ENCODE measurements at places on chromosomes 16 and 17.

DNA sequence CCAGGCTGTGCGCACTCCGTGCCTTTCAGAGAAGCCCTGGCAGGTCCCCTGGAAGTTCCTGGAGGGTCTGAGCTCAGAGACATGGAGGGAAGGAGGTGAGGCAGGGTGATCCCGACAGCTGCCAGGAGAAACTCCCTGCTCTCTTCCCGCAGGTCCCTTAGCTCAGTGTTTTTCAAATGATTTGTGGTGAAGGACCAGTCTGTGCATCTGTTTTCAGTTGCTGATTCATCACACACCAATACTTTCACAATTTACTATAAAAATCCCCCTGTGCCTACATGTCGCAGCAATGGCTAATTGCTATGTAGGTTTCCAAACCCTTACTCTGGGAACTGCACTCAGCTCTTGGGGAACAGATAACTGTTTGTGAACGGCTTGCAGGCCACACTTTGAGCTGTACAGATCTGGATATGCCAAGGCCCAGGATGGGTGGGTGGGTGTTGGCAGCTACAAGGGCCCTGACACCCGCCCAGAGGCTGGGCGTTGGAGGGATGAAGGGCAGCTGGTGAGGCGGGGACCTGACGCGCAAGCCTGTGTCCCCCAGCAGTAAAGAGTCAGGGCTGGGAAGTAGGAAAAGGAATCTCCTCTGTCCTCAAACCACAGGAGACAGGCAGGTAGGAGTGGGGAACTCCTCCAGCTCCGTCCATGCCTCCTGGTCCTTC lies 20.5 kb upstream of the EMP2 start:
- no peak for DNase-seq
- no peaks in the 10 kb centered on the region for H3K4me1 ChIP-seq
- no peak overlapping the region for H3K4me3 ChIP-seq

GRCh38 chr16:25052151-25052511 lies 37.0 kb upstream of the ARHGAP17 start:
- no peaks in the 10 kb centered on the region for H3K36me3 ChIP-seq
- H3K27ac ChIP-seq, result no peak overlapping the region

GRCh38 chr16:65958086-65958485 lies 408.4 kb upstream of the CDH5 start:
- no peak overlapping the region for H3K4me3 ChIP-seq
- H3K27ac ChIP-seq, result no peak overlapping the region
- H3K36me3 ChIP-seq, result no peaks in the 10 kb centered on the region
- DNase-seq, result no peak
- H3K4me1 ChIP-seq, result no peaks in the 10 kb centered on the region

DNA sequence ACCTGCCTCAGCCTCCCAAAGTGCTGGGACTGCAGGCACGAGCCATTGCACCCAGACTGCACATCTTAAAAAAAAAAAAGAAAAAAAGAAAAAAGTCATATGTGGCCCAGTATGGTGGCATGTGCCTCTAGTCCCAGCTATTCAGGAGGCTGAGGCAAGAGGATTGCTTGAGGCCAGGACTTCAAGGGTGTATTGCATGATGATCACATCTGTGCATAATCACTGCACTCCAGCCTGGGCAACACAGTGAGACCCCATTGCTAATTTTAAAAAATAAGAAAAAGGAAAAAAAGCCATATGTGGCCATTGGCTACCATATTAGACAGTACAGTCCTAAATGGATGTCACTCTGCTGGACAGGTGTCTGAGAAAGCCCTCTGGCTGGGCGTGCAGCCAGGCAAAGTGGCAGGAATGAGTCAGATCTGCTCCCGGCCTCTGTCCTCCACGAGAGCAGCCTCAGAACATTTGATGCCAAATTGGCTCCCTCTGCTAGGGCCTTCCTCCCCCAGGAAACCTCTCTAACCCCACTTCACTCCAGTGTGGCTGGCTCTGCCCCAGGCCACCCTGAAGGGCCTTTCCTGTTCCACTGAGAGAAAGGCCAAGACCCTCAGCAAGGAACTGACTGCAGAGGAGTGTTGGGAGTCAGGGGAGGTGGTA lies 14.7 kb downstream of the CA7 start:
- no peaks in the 10 kb centered on the region for H3K27me3 ChIP-seq
- DNase-seq, result peak; percentile 63

GRCh38 chr16:12228602-12229499 lies 252.3 kb downstream of the SNX29 start:
- peak; percentile 28 for DNase-seq
- H3K36me3 ChIP-seq, result no peaks in the 10 kb centered on the region
- H3K4me1 ChIP-seq, result peaks cover 3% of the 10 kb centered on the region

- no peaks in the 10 kb centered on the region for H3K36me3 ChIP-seq
- no peak overlapping the region for H3K4me3 ChIP-seq
- no peak for DNase-seq
- peaks cover 74% of the 10 kb centered on the region for H3K4me1 ChIP-seq
- no peaks in the 10 kb centered on the region for H3K27me3 ChIP-seq
Measured at GRCh38 chr16:4293181-4293716, 20.4 kb upstream of the TFAP4 start.

- H3K27ac ChIP-seq, result no peak overlapping the region
- no peak for DNase-seq
- H3K4me3 ChIP-seq, result no peak overlapping the region
Measured at GRCh38 chr16:9039210-9039609, 52.2 kb upstream of the HAPSTR1 start.

DNA sequence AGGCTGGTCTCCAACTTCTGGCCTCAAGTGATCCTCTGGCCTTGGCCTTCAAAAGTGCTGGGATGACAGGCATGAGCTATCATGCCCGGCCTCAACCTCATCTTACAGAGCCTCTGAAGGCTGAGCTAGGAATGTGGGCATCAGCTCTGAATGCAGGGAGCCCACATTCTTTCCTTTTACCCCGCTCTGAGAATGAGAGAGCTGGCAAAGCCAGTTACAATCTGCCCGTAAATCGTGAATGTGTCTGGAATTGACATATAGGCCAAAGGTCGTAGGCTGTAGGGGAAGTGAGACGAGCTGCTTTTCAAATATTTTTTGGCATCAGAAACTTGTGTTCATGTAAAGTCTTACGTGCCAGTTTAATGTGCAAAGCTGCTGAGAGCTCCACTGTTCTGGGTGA lies 4.5 kb downstream of the TMEM238L start:
- 0 out of 2 replicates have a peak, but pooled peaks cover 10% of the 10 kb centered on the region for H3K27me3 ChIP-seq
- DNase-seq, result no peak
- no peaks in the 10 kb centered on the region for H3K4me1 ChIP-seq
- H3K4me3 ChIP-seq, result no peak overlapping the region
- H3K36me3 ChIP-seq, result no peaks in the 10 kb centered on the region

DNA sequence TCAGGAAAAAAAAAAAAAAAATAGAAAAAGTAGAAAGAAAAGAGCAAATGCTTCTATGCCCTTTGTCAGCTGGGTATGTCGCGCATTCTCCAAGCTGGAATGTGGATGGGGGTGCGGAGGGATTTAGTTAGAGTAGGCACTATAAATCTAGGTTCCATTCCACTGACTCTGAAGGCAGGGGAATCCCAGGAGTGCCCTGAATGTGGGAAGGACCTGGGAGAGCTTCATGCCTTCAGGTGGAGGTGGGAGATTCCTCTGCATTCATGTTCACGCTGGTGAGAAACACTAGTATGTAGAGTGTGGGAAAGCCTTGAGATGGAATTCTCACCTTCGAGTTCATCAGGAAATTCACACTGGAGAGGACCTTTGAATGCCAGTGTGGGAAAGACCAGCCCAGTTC lies 12.4 kb downstream of the ZNF232 start:
- H3K4me1 ChIP-seq, result no peaks in the 10 kb centered on the region
- no peak overlapping the region for H3K27ac ChIP-seq
- no peak overlapping the region for H3K4me3 ChIP-seq
- no peak for DNase-seq
- no peaks in the 10 kb centered on the region for H3K36me3 ChIP-seq
- no peaks in the 10 kb centered on the region for H3K27me3 ChIP-seq

DNA sequence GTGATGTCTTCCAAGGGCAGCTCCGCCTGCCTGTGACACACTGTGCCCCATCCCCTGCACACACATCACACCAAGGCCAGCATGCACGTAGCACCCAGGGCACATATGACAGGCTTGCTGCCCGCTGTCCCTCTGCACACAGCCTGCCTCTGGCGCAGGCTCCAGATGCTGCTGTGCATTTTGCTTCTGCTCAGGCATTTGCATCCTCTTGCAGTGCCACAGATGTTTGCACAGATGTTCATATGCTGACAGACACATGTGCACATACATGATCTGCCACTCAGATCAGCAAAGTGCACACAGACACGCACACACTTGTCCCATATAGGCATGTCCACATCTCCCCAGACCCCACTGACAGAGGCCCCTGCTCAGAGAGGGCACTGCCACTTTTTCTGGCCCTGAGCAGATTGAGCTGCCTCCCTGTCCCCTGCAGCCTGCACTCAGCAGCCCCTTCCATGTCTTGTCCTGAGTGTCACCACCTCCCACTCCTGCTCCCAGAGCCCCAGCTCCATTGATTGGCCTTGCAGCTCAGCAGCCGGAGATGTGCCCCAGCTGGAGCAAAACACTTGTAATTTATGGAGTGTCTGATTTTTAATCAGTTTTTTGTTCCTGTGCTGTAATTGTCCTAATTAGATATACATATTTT lies 115.1 kb upstream of the RPL38 start:
- H3K27ac ChIP-seq, result no peak overlapping the region
- no peak for DNase-seq
- H3K36me3 ChIP-seq, result no peaks in the 10 kb centered on the region
- H3K4me1 ChIP-seq, result no peaks in the 10 kb centered on the region
- H3K27me3 ChIP-seq, result peaks cover 18% of the 10 kb centered on the region
- H3K4me3 ChIP-seq, result no peak overlapping the region

GRCh38 chr17:8409966-8410882 lies 12.6 kb upstream of the RNF222 start:
- H3K4me3 ChIP-seq, result no peak overlapping the region
- H3K27ac ChIP-seq, result 0 out of 2 replicates have a peak overlapping the region, but pooled peaks have one; percentile 19
- DNase-seq, result peak; percentile 73
- H3K36me3 ChIP-seq, result no peaks in the 10 kb centered on the region
- no peaks in the 10 kb centered on the region for H3K27me3 ChIP-seq
- peaks cover 41% of the 10 kb centered on the region for H3K4me1 ChIP-seq

DNA sequence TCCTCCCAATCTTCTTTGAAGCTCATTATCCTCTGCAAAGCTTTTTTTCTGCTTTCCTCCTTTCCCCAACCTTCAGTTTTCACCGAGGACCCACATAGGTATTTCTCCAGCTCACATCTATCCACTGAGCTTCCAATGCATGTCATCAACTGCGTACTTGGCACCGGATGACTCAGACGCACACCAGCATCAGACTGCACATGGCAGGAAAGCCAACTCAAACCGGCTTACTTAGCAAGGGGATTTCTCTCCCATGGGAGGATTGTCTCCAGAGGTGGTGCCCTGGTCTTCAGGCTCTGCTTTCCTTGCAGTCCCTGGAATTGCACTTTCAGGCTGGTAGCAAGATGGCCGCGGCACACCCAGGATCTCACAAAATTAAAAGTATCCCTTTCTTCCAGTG lies 1.7 kb upstream of the AKTIP start:
- peaks cover 24% of the 10 kb centered on the region for H3K4me1 ChIP-seq
- H3K36me3 ChIP-seq, result no peaks in the 10 kb centered on the region
- DNase-seq, result no peak

- H3K4me3 ChIP-seq, result peak overlapping the region; percentile 44
- H3K4me1 ChIP-seq, result peaks cover 42% of the 10 kb centered on the region
- no peaks in the 10 kb centered on the region for H3K27me3 ChIP-seq
- H3K36me3 ChIP-seq, result no peaks in the 10 kb centered on the region
- DNase-seq, result peak; percentile 72
Measured at GRCh38 chr16:73020409-73020884, 27.5 kb downstream of the ZFHX3 start.

GRCh38 chr17:14156689-14157088 lies 80.0 kb downstream of the CDRT15 start:
- H3K27ac ChIP-seq, result no peak overlapping the region
- no peaks in the 10 kb centered on the region for H3K27me3 ChIP-seq
- H3K4me1 ChIP-seq, result no peaks in the 10 kb centered on the region
- no peaks in the 10 kb centered on the region for H3K36me3 ChIP-seq

- H3K36me3 ChIP-seq, result peaks cover 19% of the 10 kb centered on the region
- H3K27me3 ChIP-seq, result no peaks in the 10 kb centered on the region
- no peak overlapping the region for H3K4me3 ChIP-seq
- DNase-seq, result no peak
- no peak overlapping the region for H3K27ac ChIP-seq
Measured at GRCh38 chr16:3727806-3728381, 10.6 kb upstream of the TRAP1 start.

- H3K36me3 ChIP-seq, result no peaks in the 10 kb centered on the region
- no peak overlapping the region for H3K4me3 ChIP-seq
- no peak overlapping the region for H3K27ac ChIP-seq
Measured at GRCh38 chr17:66941249-66941648, 23.3 kb upstream of the CACNG4 start.

- no peaks in the 10 kb centered on the region for H3K27me3 ChIP-seq
- no peaks in the 10 kb centered on the region for H3K36me3 ChIP-seq
- H3K4me1 ChIP-seq, result no peaks in the 10 kb centered on the region
- no peak overlapping the region for H3K4me3 ChIP-seq
- no peak overlapping the region for H3K27ac ChIP-seq
- DNase-seq, result no peak
Measured at GRCh38 chr16:80517846-80518245, 22.9 kb upstream of the DYNLRB2 start.

GRCh38 chr17:28857905-28858800 lies 3.3 kb downstream of the ERAL1 start:
- H3K4me1 ChIP-seq, result peaks cover 7% of the 10 kb centered on the region
- H3K27me3 ChIP-seq, result no peaks in the 10 kb centered on the region
- DNase-seq, result no peak
- H3K4me3 ChIP-seq, result no peak overlapping the region
- H3K27ac ChIP-seq, result no peak overlapping the region
- peaks cover 9% of the 10 kb centered on the region for H3K36me3 ChIP-seq

DNA sequence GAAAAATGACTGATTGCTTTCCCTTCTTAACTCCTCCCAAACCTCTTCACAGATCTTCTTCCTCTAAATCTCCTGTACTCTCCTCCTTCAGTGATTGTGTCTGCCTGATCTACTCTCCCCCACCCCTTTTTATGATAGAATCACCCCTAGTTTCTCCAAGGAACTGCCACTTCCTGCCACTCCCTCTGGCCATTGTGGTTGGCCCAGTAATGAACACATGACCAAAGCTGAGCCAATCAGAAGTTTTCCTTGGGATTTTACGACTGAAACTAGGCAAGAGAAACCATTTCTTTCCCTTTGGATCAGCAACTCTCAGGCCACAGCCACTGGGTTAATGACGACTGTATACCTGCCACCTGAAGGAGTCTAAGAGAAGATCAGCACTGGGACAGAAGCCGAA lies 15.9 kb downstream of the IRX3 start:
- no peaks in the 10 kb centered on the region for H3K4me1 ChIP-seq
- no peak for DNase-seq
- H3K4me3 ChIP-seq, result no peak overlapping the region
- no peaks in the 10 kb centered on the region for H3K27me3 ChIP-seq

GRCh38 chr17:81646869-81647600 lies 9.3 kb downstream of the PDE6G start:
- peaks cover 10% of the 10 kb centered on the region for H3K4me1 ChIP-seq
- no peaks in the 10 kb centered on the region for H3K36me3 ChIP-seq

- H3K27ac ChIP-seq, result no peak overlapping the region
- no peaks in the 10 kb centered on the region for H3K4me1 ChIP-seq
- H3K4me3 ChIP-seq, result no peak overlapping the region
- peak; percentile 50 for DNase-seq
Measured at GRCh38 chr16:15775209-15775608, 81.6 kb downstream of the MYH11 start.

All from HCT116 (cell line).